ENCODE measurements at places on chromosomes 5 and 9. TPM values are rescaled to one million over a fixed set of nuclear protein-coding genes. Genes with fewer than 3 reads are reported as not detected.

Gene OR1J2
- polyA plus RNA-seq, result not detected

Gene ROPN1L
- polyA plus RNA-seq, result 0.53 TPM

Gene PCDHB4
- polyA plus RNA-seq, result 0.17 TPM

Gene THBS4
- 0.18 TPM for polyA plus RNA-seq

Gene ASS1
- 425 TPM for polyA plus RNA-seq

DNA sequence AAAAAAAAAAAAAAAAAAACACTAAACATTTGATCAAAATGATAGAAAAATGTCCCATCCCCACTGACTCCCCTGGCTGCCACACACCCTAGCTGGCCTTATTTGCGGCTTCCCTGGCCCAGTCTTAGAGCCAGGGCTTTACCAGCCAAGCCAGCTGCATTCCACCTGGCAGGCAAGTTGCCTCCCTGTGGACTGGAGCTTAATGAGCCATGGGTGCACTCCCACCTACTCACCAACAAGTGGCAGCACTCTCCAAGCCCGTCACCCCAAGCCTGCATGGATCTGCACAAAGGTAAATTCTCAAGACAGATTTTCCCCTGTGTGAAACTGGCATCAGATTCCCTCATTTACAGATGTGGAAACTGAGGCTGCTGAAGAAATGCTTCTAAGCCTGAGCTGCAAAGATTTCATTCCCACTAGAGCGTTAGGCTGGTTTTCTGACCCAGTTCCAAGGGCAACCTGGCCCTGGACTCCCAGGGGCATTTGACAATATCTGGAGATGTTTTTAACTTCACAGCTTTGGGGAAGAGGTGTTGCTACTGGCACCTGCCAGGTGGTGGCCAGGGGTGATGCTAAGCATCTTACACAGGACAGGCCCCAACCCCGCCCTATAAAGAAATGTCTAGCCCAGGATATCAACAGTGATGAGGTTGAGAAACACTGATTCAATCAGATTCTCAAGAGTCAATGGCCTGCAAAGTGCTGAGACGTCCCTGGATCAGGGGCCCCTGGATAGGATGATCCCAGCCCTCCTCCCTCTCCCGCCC, 21.9 kb upstream of the VDAC1 start:
- no peak overlapping the region for H3K27ac ChIP-seq
- no peaks in the 10 kb centered on the region for H3K4me1 ChIP-seq
- H3K27me3 ChIP-seq, result no peaks in the 10 kb centered on the region
- H3K36me3 ChIP-seq, result no peaks in the 10 kb centered on the region
- no peak overlapping the region for H3K4me3 ChIP-seq

DNA sequence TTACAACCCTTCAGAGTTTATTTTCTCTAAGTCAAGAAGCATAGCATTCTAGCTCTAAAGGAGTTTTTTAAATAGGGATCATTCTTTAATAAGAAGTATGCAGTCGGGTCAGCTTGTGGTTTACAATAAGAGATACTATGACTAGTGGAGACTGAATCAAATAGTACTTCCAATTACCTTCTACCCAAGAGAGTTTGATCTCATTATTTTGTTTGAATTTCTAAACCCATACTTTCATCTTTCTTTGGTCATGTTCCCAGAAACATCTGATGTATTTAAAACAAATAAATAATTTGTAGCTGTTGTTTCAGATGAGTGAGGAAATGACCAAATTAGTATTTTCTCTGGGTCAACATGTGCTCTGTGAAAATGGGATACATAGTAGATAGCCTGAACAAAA, 160.2 kb upstream of the CDH6 start:
- no peaks in the 10 kb centered on the region for H3K36me3 ChIP-seq
- no peak overlapping the region for H3K27ac ChIP-seq
- H3K4me3 ChIP-seq, result no peak overlapping the region
- H3K4me1 ChIP-seq, result no peaks in the 10 kb centered on the region
- H3K27me3 ChIP-seq, result no peaks in the 10 kb centered on the region

DNA sequence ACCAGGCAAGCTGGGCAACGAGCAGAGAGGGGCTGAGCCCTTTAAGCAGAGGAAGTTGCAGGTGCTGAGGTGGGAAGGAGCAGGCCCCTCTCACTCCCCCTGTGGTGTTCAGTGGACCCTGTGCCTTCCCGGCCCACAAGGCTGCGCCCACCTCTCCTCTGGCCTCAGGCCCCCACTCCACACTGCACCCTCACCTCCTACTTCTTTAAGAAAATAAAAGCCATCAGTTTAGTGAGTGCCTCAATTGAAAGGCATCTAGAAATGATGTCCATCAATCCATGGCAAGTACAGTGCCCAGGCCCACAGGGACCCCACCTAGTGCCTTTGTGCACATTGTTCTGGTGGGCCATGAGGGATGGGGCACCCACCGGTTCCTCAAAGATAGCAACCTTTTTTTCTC, 158.0 kb downstream of the PAX5 start:
- H3K27me3 ChIP-seq, result no peaks in the 10 kb centered on the region
- no peak overlapping the region for H3K4me3 ChIP-seq
- H3K4me1 ChIP-seq, result no peaks in the 10 kb centered on the region
- H3K36me3 ChIP-seq, result no peaks in the 10 kb centered on the region

- H3K27me3 ChIP-seq, result no peaks in the 10 kb centered on the region
- peaks cover 11% of the 10 kb centered on the region for H3K4me1 ChIP-seq
- no peak for DNase-seq
- peak overlapping the region; percentile 28 for H3K27ac ChIP-seq
- H3K36me3 ChIP-seq, result no peaks in the 10 kb centered on the region
- peak overlapping the region; percentile 57 for H3K4me3 ChIP-seq
Observed at GRCh38 chr5:180352116-180353047, 754 bp downstream of the GFPT2 start.

- no peaks in the 10 kb centered on the region for H3K27me3 ChIP-seq
- no peaks in the 10 kb centered on the region for H3K36me3 ChIP-seq
- H3K4me1 ChIP-seq, result no peaks in the 10 kb centered on the region
- H3K4me3 ChIP-seq, result no peak overlapping the region
- DNase-seq, result no peak
Observed at GRCh38 chr5:154298065-154298464, 107.5 kb downstream of the GALNT10 start.

GRCh38 chr9:8685825-8686224, 886.2 kb upstream of the DMAC1 start:
- no peak overlapping the region for H3K27ac ChIP-seq
- no peaks in the 10 kb centered on the region for H3K4me1 ChIP-seq

- H3K27ac ChIP-seq, result no peak overlapping the region
- no peaks in the 10 kb centered on the region for H3K36me3 ChIP-seq
- DNase-seq, result no peak
- H3K4me1 ChIP-seq, result peaks cover under 1% of the 10 kb centered on the region
- no peaks in the 10 kb centered on the region for H3K27me3 ChIP-seq
Observed at GRCh38 chr9:97794666-97795065, 58.4 kb upstream of the FOXE1 start.

DNA sequence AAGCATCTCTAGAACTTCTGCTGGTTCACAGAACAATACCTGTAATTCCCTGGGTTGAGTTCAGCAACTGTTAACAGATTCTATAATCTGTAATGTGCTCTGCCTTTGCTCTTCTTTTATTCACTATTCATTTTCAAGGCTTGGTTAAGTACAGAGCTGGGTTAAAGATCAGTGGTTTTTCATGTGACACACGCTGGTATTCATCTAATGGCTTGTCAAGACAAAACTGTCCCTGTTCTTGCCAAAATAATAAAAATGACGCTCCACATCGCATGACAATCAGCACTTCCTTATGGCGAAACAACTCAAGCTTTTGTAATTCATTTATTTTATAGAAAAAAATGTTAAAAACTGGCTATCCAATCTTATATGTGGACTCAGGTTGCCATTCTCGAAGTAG, 137.9 kb downstream of the BNC2 start:
- peaks cover 19% of the 10 kb centered on the region for H3K27me3 ChIP-seq
- H3K4me3 ChIP-seq, result no peak overlapping the region
- H3K4me1 ChIP-seq, result no peaks in the 10 kb centered on the region
- DNase-seq, result no peak
- no peaks in the 10 kb centered on the region for H3K36me3 ChIP-seq
- H3K27ac ChIP-seq, result no peak overlapping the region

DNA sequence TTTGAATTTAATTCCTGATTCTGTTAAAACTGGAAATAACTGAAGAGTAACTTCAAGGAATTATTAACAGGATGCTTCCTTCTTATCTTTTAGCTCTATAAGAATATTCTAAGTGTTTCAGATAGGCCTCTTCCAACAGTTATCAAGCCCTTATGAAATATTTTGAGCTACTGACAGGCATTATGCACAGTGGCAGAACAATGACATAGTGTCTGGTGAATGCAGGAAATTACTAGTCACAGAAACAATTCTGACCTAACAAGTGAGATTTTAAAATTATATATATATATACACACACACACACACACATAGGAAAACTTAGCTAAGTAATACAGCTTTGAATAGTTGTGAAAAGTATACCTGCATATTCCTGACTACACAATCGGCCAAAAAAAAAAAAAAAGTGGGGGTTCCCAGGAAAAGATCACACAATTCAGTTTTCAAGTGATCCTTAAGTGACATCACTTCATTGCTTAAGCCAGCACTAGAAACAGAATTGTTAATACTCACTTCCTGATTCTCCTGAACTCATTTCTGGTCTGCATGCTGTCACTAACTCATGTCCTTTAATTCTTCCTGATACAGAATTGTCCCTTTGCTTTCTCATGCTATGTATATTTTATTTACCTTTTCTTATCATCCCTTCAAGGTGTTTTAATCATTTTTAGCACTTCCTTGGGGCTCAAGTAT, 77.3 kb downstream of the SLC25A46 start:
- DNase-seq, result no peak
- H3K4me3 ChIP-seq, result no peak overlapping the region
- no peak overlapping the region for H3K27ac ChIP-seq
- H3K27me3 ChIP-seq, result no peaks in the 10 kb centered on the region
- no peaks in the 10 kb centered on the region for H3K4me1 ChIP-seq

GRCh38 chr9:27564670-27565069, 8.6 kb downstream of the C9orf72 start:
- no peak overlapping the region for H3K27ac ChIP-seq
- DNase-seq, result no peak
- no peak overlapping the region for H3K4me3 ChIP-seq

- no peaks in the 10 kb centered on the region for H3K4me1 ChIP-seq
- H3K4me3 ChIP-seq, result no peak overlapping the region
- H3K36me3 ChIP-seq, result no peaks in the 10 kb centered on the region
- H3K27me3 ChIP-seq, result no peaks in the 10 kb centered on the region
- H3K27ac ChIP-seq, result no peak overlapping the region
- no peak for DNase-seq
Observed at GRCh38 chr5:128199104-128199503, 115.5 kb downstream of the SLC12A2 start.

GRCh38 chr5:73506459-73506955, 8.3 kb downstream of the BTF3 start:
- H3K4me3 ChIP-seq, result no peak overlapping the region
- no peaks in the 10 kb centered on the region for H3K27me3 ChIP-seq
- H3K27ac ChIP-seq, result no peak overlapping the region
- no peak for DNase-seq

- no peak for DNase-seq
- no peaks in the 10 kb centered on the region for H3K36me3 ChIP-seq
- H3K4me1 ChIP-seq, result no peaks in the 10 kb centered on the region
- no peak overlapping the region for H3K4me3 ChIP-seq
- no peaks in the 10 kb centered on the region for H3K27me3 ChIP-seq
- no peak overlapping the region for H3K27ac ChIP-seq
Observed at GRCh38 chr9:70557661-70558369, 143.4 kb upstream of the KLF9 start.

- H3K4me1 ChIP-seq, result peaks cover 9% of the 10 kb centered on the region
- H3K27me3 ChIP-seq, result no peaks in the 10 kb centered on the region
- no peak overlapping the region for H3K4me3 ChIP-seq
- peak overlapping the region; percentile 90 for H3K27ac ChIP-seq
- DNase-seq, result no peak
Observed at GRCh38 chr5:57692582-57693487, 210.2 kb upstream of the ACTBL2 start.

GRCh38 chr5:139872052-139872766, 76.6 kb downstream of the PSD2 start:
- H3K27me3 ChIP-seq, result no peaks in the 10 kb centered on the region
- H3K36me3 ChIP-seq, result no peaks in the 10 kb centered on the region
- DNase-seq, result no peak
- H3K27ac ChIP-seq, result no peak overlapping the region

- H3K36me3 ChIP-seq, result no peaks in the 10 kb centered on the region
- DNase-seq, result no peak
- H3K27me3 ChIP-seq, result no peaks in the 10 kb centered on the region
- no peak overlapping the region for H3K27ac ChIP-seq
- no peak overlapping the region for H3K4me3 ChIP-seq
Observed at GRCh38 chr5:134345996-134346395, 21.0 kb downstream of the CDKL3 start.

GRCh38 chr9:70105147-70105546, 61.5 kb downstream of the MAMDC2 start:
- no peak overlapping the region for H3K4me3 ChIP-seq
- H3K27me3 ChIP-seq, result no peaks in the 10 kb centered on the region
- no peak for DNase-seq
- no peak overlapping the region for H3K27ac ChIP-seq

DNA sequence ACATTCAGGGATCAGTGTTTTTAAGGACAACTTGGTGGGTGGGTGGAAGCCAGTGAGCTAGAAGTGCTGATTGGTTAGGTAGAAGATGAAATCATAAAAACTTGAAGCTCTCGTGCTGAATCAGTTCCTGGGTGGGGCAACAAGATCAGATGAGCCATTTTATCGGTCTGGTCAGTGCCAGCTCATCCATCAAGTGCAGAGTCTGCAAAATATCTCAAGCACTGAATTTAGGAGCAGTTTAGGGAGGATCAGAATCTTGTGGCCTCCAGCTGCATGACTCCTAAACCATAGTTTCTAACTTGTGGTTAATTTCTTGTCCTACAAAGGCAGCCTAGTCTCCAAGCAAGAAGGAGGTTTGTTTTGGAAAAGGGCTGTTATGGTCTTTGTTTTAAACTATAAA, 166.4 kb downstream of the FAM170A start:
- no peak for DNase-seq
- no peaks in the 10 kb centered on the region for H3K27me3 ChIP-seq
- H3K27ac ChIP-seq, result no peak overlapping the region
- H3K36me3 ChIP-seq, result no peaks in the 10 kb centered on the region

GRCh38 chr5:107969847-107970246, 299.1 kb upstream of the EFNA5 start:
- H3K36me3 ChIP-seq, result no peaks in the 10 kb centered on the region
- H3K4me1 ChIP-seq, result no peaks in the 10 kb centered on the region
- no peak for DNase-seq
- H3K4me3 ChIP-seq, result no peak overlapping the region
- H3K27me3 ChIP-seq, result no peaks in the 10 kb centered on the region

DNA sequence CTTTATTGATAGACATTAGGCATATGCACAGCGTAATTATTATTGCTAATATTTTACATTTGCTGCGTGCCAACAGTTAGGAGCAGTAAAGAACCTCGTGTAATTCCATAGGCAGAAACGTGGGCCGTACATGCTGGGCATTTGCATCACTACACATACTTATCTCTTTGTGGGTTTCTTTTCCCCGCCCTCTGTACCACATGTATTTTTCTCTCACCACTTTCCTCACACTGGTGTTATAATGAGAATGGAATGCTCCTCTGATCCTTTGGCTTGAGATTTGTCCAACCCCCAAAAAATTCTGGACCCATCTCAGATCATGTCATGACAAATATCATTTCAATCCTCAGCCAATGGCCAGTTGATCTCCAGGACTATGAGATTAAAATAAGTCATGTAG, 1952.6 kb upstream of the WWC1 start:
- H3K27me3 ChIP-seq, result peaks cover 2% of the 10 kb centered on the region
- DNase-seq, result no peak
- no peaks in the 10 kb centered on the region for H3K36me3 ChIP-seq
- H3K4me3 ChIP-seq, result no peak overlapping the region
- H3K4me1 ChIP-seq, result no peaks in the 10 kb centered on the region

- no peaks in the 10 kb centered on the region for H3K36me3 ChIP-seq
- DNase-seq, result no peak
- no peaks in the 10 kb centered on the region for H3K27me3 ChIP-seq
- H3K27ac ChIP-seq, result no peak overlapping the region
Observed at GRCh38 chr5:31748458-31749172, 109.7 kb downstream of the PDZD2 start.

Measured in liver (tissue), 10 donors.